KBM-7 (cell line): ENCODE measurements at places on chromosomes 2 and 18.

GRCh38 chr2:171958475-171958874 is 36.2 kb downstream of the HAT1 start:
- peak; percentile 21 for DNase-seq

GRCh38 chr18:13640266-13640860 is 86.0 kb downstream of the FAM210A start:
- DNase-seq, result no peak

GRCh38 chr2:78676921-78677696 is 348.4 kb upstream of the REG3G start:
- peak; percentile 3 for DNase-seq

- DNase-seq, result no peak
Measured at GRCh38 chr2:17583646-17584045, 43.1 kb downstream of the VSNL1 start.

DNA sequence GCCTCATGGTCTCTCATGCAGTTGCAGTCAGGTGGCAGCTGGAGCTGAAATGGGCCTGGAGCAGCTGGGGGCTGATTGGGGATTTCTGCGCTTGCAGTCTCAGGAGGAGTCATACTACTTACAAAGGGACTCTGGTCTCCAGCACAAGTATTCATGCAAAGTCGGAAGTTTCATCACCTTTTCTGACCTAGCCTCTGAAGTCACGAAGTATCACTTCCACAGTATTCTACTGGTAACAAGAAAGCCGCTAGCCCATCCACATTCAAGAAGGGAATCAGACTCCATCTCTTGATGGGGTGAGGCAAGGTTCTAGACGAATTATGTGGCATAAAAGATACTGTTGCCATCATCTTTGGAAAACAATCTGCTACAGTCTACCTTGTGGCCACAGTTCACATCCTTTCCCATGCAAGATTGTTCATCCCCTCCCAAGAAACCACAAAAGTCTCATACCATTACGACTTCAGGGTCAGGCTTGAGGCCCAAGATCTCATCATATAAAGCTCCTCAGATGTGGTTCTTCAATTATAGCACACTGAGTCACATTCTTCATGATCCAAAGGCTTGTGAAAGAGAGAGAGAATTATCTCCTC is 95.3 kb downstream of the SMC6 start:
- DNase-seq, result no peak

- DNase-seq, result no peak
Measured at GRCh38 chr2:152716805-152717227, 445 bp downstream of the PRPF40A start.

DNA sequence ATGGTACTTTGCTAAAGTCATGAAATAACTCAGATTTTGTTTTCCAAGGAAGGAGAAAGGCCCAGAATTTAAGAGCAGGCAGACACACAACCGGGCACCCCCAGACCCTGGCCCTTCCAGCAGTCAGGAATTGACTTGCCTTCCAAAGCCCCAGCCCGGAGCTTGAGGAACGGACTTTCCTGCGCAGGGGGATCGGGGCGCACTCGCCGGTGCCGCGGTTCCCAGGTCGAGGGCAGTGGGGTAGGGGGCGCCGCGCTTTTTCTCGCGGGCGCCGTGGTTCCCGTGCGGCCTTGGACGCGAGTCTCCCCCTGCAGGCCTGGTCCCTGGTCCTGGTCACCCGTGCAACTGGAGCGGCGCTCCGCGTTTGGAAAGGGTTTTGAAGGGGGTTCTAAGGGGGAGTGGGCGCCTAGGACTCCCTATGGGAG is 1.2 kb downstream of the ZNF236 start:
- peak; percentile 63 for DNase-seq

DNA sequence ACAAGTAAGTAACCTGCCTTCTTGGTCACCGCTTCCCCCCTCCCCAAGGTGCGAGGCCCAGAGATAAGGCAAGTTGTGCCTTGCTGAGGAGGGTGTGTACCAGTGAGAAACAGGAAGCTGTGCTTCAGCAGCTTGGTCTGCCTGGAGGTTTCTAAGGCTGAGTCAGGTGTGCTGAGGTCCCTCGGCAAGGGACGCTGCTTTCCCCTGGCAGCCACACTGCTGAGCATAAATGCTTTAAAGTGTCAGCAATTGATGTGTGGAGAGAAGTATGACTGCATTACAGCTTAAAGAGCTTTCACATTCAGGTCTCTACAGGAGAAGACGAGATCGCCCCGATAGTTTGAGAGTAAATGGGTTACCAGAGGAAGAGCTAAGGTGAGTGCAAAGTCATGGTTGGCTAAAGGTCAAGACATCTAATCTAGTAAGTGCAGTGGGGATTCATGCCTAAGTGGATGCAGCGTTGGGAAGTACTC is 86.9 kb downstream of the LIMS1 start:
- DNase-seq, result peak; percentile 67

GRCh38 chr2:190094316-190094871 is 31.9 kb upstream of the MSTN start:
- DNase-seq, result no peak

GRCh38 chr2:160901613-160902012 is 258.6 kb upstream of the TANK start:
- DNase-seq, result no peak

DNA sequence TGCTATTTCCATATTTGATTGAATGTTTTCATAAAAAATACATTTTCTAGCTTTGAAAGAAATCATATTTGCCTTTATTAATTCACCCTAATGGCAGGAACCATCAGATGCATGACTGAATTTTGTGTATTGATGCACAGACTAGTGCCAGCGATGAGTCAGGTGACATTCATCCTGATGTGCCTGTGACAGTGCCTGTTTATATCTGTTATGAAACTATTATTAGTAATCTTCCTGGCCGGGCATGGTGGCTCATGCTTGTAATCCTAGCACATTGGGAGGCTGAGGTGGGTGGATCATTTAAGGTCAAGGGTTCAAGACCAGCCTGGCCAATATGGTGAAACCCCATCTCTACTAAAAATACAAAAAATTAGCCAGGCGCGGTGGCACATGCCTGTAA is 170.0 kb downstream of the TSN start:
- no peak for DNase-seq

DNA sequence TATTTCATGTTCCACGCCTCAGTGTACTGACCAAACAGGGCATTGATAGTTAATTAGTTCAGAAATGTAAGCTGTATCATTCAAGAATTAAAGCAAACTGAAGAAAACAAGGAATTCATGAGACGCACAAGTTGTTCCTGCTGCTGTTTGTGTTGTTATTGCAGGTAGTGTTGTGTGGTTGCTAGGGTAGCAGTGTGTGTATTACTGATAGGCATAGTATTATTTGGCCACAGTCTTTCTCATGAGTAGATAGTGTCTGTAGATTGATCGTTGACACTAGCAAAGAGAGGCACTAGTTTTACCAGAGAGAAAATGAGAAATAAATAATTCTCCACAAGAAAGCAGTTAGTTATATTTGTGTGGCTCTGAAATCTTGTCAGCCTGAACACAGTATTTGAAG is 548.6 kb downstream of the LRP1B start:
- no peak for DNase-seq

DNA sequence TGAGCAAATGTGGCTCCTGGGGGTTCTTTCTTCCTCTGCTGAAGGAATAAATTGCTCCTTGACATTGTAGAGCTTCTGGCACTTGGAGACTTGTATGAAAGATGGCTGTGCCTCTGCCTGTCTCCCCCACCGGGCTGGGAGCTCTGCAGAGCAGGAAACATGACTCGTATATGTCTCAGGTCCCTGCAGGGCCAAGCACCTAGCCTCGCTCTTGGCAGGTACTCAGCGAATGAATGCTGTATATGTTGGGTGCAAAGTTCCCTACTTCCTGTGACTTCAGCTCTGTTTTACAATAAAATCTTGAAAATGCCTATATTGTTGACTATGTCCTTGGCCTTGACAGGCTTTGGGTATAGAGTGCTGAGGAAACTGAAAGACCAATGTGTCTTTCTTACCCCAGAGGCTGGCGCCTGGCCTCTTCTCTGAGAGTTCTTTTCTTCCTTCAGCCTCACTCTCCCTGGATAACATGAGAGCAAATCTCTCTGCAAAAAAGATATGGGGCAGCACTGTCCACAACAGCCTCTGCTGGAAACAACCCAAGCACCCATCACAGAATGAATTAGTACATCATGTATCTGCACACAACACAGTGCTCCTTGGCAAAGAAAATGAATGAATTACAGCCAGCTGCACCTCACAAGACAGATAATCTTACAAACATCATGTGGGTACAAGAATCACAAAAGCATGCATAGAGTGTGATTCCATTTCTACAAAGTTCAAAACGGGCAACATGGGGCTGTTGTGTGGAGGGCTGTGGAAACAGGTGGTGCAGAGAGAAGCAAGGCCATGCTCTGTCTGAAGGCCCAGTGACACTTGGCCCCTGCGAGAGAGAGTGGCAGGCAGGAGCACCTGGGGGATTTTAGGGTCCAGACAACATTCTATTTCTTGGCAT is 6.6 kb downstream of the IL1RN start:
- DNase-seq, result no peak

- no peak for DNase-seq
Measured at GRCh38 chr2:197890168-197890567, 85.8 kb downstream of the PLCL1 start.

- DNase-seq, result peak; percentile 66
Measured at GRCh38 chr2:168192839-168193616, 54.4 kb downstream of the STK39 start.

- DNase-seq, result peak; percentile 67
Measured at GRCh38 chr2:121748202-121748601, 7.2 kb upstream of the TSN start.

DNA sequence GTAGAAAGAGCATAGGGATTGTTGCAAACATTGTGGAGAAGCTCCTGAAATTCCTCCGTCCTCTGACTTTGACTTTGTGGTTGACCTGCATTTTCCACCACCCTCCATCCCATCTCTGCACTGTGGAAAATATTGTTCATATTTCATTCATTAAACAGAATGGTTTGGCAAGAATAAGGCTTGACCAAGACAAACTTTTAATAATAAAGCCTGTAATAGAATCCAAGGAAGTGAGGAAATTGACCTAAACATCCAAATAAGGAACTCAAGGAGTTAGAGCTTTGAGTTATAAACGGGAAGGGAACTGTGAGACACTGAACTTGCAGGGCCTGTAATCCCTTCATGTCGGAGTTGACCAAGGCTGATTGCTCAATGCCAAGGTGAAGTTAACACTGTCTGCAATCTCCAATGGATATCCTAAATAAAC is 115.2 kb downstream of the GFPT1 start:
- DNase-seq, result no peak

GRCh38 chr2:38466876-38467767 is 90.0 kb upstream of the ATL2 start:
- DNase-seq, result no peak

GRCh38 chr2:126368758-126369157 is 287.2 kb upstream of the GYPC start:
- DNase-seq, result peak; percentile 12

DNA sequence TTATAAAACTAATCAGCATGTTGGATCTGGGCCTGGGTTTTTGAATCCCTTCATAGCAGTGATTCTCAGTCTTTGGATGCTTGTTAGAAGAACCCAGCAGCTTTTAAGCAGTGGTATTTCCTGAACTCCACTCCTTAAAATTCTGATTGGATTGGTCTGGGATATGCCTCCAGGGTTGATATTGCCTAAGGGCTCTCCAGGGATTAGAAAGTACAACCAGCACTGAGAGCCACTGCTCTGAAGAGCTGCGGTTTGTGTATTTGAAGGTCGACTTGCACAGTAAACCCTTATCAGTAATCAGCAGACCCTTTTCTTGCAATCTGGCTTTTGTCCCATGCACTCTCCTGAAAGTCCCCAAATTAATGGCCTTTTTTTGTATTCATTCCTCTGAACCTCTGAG is 17.0 kb upstream of the RBMS1 start:
- no peak for DNase-seq

DNA sequence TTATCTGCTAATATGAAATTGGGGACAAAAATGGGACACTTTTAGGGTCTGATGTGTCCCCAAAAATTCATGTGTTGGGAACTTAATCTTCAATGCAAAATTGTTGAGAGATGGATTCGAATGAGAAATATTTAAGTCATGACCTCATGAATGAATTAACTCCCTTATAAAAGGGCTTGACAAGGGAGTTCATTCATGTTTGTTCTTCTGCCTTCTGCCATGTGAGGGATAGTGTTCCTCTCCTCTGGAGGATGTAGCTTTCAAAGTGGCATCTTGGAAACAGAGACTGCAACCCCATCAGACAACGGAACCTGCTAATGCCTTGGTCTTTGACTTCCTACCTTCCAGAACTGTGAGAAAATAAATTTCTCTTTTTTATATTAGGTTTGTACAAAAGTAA is 89.2 kb upstream of the LINC00305 start:
- DNase-seq, result no peak

DNA sequence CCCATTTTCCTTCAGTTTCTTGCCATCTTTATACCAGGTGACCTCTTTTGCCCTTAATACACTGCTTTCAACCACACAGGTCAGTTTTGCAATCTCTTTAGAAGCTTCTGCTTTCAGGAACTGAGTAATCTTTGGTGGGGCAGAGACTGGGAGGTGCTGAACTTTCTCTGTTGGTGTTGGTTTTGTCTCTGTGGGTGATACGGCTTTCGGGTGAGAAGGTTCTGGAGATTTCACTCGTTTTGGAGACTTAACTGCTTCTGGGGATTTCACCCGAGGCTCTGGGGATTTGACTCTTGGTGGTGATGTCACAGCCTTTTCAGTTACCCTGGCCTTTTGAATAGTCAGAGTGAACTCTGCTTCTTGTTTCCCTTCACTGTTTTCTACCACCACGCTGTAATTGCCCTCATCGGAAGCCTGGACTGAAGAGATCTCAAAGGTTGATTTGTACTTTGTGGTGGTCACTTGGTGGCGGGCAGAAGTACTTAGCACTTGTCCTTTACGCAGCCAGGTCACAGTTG is 50.4 kb downstream of the PLEKHA3 start:
- peak; percentile 10 for DNase-seq

- no peak for DNase-seq
Measured at GRCh38 chr18:6960656-6961055, 156.9 kb downstream of the LAMA1 start.

DNA sequence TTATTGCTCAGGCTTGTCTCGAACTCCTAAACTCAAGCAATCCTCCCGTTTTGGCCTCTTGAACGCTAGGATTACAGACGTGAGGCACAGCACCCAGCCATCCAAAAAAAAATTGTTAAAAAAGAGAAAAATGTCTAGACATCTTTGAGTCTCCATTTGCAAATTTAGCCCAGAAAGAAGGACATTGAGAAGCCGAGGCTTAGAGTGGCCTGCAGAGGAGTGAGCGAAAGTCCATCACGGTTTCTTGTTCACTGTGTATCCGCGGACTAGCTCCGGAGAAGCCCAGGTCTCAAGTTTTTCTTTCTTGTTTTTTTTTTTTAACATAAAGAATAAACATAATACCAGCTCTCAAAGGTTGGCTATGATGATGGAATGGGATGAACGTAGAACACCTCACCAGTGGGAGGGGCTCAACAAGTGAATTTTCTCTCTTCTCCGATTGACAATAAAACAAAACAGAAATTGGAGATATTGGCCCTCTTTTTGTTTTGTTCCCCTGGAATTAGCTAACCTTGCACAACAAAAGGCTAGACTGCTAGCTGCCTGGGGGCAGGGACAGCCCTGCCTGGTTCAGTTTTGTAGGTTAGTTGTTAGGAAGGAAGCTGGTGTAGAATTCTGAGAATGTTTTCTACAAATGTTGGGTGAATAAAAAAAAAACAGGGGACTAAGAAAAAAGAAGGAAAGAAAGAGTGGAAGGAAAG is 163.4 kb downstream of the MYCN start:
- DNase-seq, result no peak

GRCh38 chr2:3617198-3617890 is 22.4 kb downstream of the COLEC11 start:
- no peak for DNase-seq

- no peak for DNase-seq
Measured at GRCh38 chr2:11711751-11712150, 34.7 kb upstream of the LPIN1 start.
